Right renal cortex interstitium (tissue), 3 donors: ENCODE measurements at places on chromosomes 2 and 18. TPM values are rescaled to one million over a fixed set of nuclear protein-coding genes. Genes with fewer than 3 reads are reported as not detected.

The TMEM163 gene
- polyA plus RNA-seq: 1.1 TPM

The SERPINB11 gene
- polyA plus RNA-seq: not detected

The KLHL14 gene
- polyA plus RNA-seq: 26.8 TPM

The ELOA2 gene
- not detected for polyA plus RNA-seq

The GREB1L gene
- 2.8 TPM for polyA plus RNA-seq

The FOXI3 gene
- 0.13 TPM for polyA plus RNA-seq

The FER1L5 gene
- 0.74 TPM for polyA plus RNA-seq

The SIX3 gene
- not detected for polyA plus RNA-seq

GRCh38 chr2:116510117-116510671 lies 1304.3 kb upstream of the DDX18 start:
- no peak for DNase-seq

DNA sequence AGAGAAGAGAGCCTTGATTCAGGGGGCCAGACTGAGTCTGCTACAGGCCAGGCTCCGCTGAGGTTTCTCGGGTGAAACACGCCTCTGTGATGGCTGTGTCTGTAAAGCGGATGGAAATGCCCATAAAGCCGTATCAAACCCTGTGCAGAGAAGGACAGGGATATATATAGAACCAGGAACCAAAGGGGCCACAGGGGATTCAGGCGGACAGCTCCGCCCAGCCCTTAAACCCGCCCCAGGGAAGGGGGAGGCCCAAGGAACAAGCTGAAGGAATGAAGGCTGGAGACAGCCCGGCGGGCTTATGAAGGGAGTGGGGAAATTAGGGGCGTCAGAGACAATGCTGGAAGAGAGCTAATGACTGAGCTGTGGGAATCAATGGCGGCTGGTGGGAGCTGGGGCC lies 42.1 kb downstream of the NHEJ1 start:
- DNase-seq: no peak

- no peak for DNase-seq
Observed at GRCh38 chr2:101157272-101157671, 6.1 kb upstream of the TBC1D8 start.

GRCh38 chr18:63120620-63121019 lies 198.9 kb downstream of the BCL2 start:
- DNase-seq: no peak

GRCh38 chr2:232872826-232873225 lies 2.8 kb downstream of the SNORC start:
- no peak for DNase-seq

DNA sequence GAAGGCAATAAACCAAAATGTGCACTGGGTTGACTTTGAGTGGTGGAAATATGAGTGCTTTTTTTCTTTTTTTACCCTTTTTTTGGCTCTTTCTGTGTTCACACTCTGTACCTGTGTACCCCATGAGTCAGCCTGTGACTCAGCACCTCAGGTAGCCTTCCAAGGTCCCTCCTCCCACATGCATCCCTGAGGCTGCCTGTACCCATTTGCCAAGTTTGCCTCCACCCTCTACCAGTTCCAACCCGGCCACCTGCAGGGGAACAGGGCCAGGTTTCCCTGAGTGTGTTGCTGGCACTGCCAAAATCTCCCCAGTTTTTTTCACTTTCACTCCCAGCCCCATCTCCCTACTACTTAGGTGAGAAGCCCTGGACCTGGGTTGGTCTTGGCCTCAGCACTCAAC lies 14.0 kb downstream of the CXCR1 start:
- no peak for DNase-seq

GRCh38 chr2:44945676-44946371 lies 4.3 kb downstream of the SIX3 start:
- DNase-seq: no peak

- no peak for DNase-seq
Observed at GRCh38 chr18:6521803-6522418, 107.2 kb upstream of the L3MBTL4 start.

DNA sequence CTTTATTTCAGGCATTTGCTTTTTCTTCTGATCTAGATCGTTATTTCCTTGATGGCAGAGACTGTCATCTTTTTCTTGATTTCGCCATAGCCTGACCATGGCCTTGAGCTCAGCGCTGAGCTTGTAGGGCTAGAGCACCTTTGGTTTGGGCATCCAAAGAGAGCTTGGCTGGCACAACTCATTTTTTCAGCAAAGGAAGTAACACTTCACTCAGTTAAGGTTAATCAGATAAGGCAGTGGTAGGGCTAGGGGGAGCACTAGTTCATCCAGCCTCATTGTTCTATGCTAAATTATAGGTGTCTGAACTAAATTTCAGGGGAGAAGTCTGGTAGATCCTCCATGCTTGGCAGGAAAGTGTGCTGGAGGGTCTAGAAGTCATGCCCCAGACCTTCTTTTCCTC lies 125.0 kb downstream of the SETBP1 start:
- no peak for DNase-seq

DNA sequence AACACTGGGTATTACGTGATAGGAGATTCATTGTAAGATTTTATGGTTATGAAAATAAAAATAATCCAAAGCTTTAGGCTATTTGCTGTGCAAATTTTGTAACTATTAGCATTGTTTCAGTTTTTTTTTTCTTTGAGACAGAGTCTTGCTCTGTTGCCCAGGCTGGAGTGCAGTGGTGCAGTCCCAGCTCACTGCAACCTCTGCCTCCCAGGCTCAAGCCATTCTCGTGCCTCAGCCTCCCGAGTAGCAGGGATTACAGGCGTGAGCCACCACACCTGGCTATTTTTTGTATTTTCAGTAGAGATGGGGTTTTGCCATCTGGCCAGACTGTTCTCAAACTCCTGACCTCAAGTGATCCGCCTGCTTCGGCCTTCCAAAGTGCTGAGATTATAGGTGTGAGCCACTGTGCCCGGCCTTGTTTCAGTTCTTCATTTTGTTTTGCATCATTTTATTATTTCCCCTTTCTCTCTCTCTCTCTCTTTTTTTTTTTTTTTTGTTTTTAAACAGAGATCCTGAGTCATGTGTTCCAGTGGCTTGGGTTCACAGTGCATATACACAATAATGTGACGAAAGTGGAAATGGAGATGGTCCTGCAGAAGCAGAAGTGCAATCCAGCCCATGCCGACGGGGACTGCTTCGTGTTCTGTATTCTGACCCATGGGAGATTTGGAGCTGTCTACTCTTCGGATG lies 25.8 kb downstream of the CASP10 start:
- no peak for DNase-seq

- DNase-seq: no peak
Observed at GRCh38 chr2:204869132-204869823, 324.0 kb downstream of the PARD3B start.

GRCh38 chr18:8777846-8778245 lies 72.5 kb downstream of the MTCL1 start:
- no peak for DNase-seq

DNA sequence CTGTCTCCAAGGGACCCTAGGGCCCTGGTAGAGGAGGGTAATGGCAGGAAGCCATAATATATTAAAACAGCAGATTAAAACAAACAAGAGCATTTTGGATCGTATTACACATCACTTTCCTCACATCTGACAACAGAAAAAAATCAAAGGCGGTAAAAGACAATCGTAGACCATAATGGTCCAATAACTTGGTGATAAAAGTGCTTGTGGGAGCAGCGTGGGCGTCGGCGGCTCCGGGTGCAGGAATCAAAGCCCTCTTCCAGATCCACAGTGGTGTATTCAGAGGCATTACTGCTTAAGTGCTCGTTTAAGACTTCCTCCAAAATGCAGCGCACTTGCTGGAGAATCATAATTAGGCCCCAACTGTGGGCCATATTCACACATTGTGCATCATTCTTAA lies 68.0 kb downstream of the FECH start:
- DNase-seq: no peak
